ENCODE measurements at places on chromosomes 11 and 22. TPM values are rescaled to one million over a fixed set of nuclear protein-coding genes. Genes with fewer than 3 reads are reported as not detected.

The RIBC2 gene
- 1.0 TPM for total RNA-seq

The C22orf23 gene
- total RNA-seq: 0.56 TPM

The NAT10 gene
- 22.2 TPM for total RNA-seq

The C11orf52 gene
- total RNA-seq: 0.79 TPM

The MS4A15 gene
- total RNA-seq: not detected

The BTBD18 gene
- not detected for total RNA-seq

The DERL3 gene
- 2.2 TPM for total RNA-seq

DNA sequence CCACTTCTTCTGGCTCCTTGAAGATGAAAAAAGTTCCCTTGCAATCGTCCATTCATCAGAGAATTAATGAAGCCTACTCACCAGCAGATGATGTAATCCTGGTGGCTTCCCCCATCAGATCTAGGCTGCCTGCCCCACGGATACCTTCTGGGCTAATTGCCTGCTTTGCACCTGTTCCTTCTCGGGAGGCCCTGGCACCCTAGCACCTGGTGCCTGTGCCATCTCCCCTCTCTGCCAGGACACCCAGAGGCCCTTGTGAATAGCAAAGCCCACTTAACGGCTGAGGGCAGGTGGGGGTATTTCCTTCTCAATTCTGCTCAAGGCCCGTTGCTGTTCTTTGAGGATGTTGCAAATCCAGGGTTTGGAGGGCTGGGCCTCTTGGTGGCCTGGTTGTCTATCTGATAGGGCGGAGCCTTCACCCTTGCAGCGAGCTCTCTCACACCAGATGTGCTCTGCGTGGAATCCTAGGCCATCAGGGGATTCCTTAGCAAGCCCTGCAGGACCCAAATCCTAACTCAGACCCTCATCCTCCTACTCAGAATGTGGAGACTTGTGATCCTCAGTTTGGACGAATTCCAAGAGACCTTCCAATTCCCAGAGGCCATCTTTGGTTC lies at the start of gene LMO2:
LMO2 (minus strand) TSS at position 363 of the 614 bp plus-strand sequence. CDS start 22,360 bp downstream, outside the sequence.
- DNase-seq: no peak
- H3K4me3 ChIP-seq: no peak within 1 kb of the TSS
- no peaks in the 10 kb centered on the region for H3K4me1 ChIP-seq
- no peaks in the 10 kb centered on the region for H3K27me3 ChIP-seq
- H3K27ac ChIP-seq: no peak within 1 kb of the TSS

DNA sequence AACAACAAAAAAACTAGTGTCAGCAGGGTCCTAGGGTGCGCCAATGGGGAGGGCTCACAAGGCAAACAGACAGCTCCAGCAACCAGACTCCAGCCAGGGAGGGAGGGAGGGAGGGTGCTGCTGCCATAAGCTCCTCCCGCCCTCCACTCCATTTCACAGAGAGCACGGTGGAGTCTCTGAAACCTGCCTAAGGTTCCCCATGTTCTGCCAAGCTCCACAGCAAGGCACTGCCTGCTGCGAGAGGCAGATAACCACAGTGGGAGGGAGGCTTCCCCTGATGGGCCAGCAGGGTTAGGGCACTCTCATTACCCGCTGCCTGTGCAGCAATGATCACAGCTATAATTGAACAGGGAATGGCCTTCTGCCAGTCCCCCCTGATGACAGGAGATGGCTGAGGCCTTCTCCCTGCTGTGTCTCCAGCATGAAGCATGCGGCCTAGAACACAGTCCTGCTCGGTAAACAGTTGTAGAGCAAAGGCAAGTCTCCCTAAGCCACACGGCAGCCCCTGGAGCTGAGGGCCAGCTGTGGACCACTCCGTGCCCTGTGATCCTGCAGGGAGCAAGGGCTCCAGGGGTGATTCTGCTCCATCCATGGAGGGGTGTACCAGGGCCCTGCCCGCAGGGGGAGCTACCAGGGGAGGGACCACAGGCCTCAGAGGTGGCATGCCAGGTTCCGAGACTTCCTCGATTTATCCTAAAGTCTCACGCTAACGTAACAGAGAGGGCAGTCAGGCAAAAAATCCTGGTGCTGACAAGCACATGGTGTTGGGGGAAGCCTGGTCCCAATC lies 42.9 kb downstream of the PC start:
- H3K36me3 ChIP-seq: no peaks in the 10 kb centered on the region
- H3K4me1 ChIP-seq: peaks cover 3% of the 10 kb centered on the region
- no peak for DNase-seq
- no peak overlapping the region for H3K4me3 ChIP-seq

GRCh38 chr22:29596408-29596807 lies 7.0 kb upstream of the NF2 start:
- no peak for DNase-seq
- H3K27me3 ChIP-seq: no peaks in the 10 kb centered on the region
- no peaks in the 10 kb centered on the region for H3K36me3 ChIP-seq
- H3K27ac ChIP-seq: no peak overlapping the region
- H3K4me3 ChIP-seq: no peak overlapping the region
- no peaks in the 10 kb centered on the region for H3K4me1 ChIP-seq

- no peak overlapping the region for H3K27ac ChIP-seq
- peaks cover 5% of the 10 kb centered on the region for H3K4me1 ChIP-seq
- H3K27me3 ChIP-seq: no peaks in the 10 kb centered on the region
- H3K4me3 ChIP-seq: no peak overlapping the region
These were observed 9.9 kb downstream of the MS4A15 start for GRCh38 chr11:60766547-60766946.

DNA sequence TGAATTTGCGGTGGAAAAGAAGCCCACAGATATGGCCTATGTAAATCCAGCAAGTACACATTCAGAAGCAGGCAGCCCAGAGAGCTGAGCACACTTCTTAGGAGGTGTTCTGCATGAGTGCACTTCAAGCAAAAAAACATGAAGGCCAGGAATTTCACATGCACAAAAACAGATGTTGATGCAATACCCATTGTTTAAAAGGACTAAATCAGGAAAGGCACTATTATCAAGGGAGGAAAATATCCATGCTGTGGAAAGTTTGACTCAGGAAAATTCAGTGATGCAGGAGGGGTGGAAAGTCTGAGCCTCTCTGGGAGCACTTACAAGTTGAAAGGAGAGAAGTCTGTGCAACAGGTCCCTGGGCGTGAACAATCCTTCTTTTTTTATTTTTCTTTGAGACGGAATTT lies 15.8 kb upstream of the CARS1 start:
- no peaks in the 10 kb centered on the region for H3K4me1 ChIP-seq
- no peaks in the 10 kb centered on the region for H3K27me3 ChIP-seq
- H3K27ac ChIP-seq: peak overlapping the region; percentile 82
- peak; percentile 59 for DNase-seq
- H3K36me3 ChIP-seq: no peaks in the 10 kb centered on the region

GRCh38 chr11:117511931-117512539 lies 184.4 kb downstream of the CEP164 start:
- no peak overlapping the region for H3K27ac ChIP-seq
- no peaks in the 10 kb centered on the region for H3K27me3 ChIP-seq
- H3K4me3 ChIP-seq: no peak overlapping the region
- no peaks in the 10 kb centered on the region for H3K36me3 ChIP-seq

DNA sequence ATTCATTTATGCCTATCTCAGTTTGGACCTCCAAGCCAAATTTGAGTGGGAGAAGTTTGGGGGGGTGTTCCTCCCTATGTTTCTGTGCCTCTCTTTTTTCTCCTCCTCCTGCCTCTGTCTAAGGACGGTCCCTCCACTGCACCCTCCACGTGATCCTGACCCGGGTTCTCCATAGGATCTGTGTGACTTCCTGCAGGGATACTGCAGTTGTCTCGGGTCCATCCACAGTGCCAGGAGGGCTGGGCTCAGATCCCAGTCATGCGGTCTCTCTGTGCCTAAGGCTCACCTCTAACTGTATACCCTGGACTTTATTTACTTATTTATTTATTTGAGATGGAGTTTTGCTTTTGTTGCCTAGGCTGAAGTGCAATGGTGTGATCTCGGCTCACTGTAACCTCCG lies 1354.5 kb downstream of the BRD1 start:
- no peak overlapping the region for H3K4me3 ChIP-seq
- DNase-seq: no peak
- no peaks in the 10 kb centered on the region for H3K27me3 ChIP-seq

Measured in heart left ventricle (tissue), 16 donors.